Stimulated activated CD8-positive, alpha-beta memory T cell treated with anti-CD3 and anti-CD28 coated beads, Interleukin-7, amount 100 ng/mL, for 1 hour (primary cell): ENCODE measurements at places on chromosomes 2 and 18.

GRCh38 chr2:80638783-80639182 is 334.2 kb upstream of the LRRTM1 start:
- DNase-seq, result no peak

GRCh38 chr2:32745191-32745590 is 117.3 kb downstream of the TTC27 start:
- DNase-seq, result no peak

- no peak for DNase-seq
Observed at GRCh38 chr2:69601179-69601612, 42.3 kb downstream of the AAK1 start.

DNA sequence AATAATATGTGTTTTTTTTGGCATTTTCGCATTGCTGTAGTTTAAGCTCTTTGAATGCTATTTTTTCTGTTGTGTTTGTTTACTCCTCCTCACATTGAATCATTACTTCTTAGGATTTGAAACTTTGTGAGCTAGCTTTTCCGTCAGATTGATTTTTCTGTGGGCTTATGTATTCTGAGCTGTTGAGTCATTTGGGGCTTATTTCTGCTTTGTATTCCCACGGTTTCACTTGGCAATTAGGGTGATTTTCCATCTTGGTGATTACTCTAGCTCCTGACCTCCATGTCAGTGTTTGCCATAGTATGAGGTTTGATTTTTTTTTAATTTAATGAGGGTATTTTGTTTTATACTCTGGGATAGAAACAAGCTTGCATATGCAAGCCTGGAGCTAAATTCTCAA is 200.0 kb downstream of the CCDC102B start:
- no peak for DNase-seq

GRCh38 chr2:165871025-165871424 is 77.0 kb upstream of the GALNT3 start:
- DNase-seq, result no peak

DNA sequence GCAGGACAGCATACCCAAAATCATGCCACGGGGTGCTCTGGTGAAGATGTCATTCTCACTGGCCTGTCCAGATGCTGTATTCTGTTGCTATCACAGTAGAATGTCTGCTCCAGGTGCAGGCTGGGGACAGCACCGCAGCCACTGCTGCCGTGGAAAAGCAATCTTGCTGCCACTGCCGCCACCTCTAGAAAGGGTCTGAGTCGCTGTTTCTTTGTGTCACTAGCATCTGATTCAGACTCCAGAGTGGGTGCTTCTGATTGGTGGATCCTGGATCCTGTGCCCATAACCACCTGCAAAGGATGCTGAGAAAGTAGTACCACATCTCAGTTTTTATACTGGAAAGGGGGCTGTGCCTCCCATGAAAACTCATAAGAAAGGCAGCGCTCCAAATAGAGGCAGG is 45.3 kb upstream of the CTLA4 start:
- DNase-seq, result no peak

GRCh38 chr18:79422022-79422782 is 26.5 kb downstream of the NFATC1 start:
- no peak for DNase-seq

GRCh38 chr2:9984217-9984739 is 32.8 kb downstream of the GRHL1 start:
- no peak for DNase-seq

- DNase-seq, result no peak
Observed at GRCh38 chr2:118940486-118941120, 1.4 kb upstream of the MARCO start.

GRCh38 chr2:190862571-190862991 is 18.0 kb upstream of the GLS start:
- DNase-seq, result no peak

DNA sequence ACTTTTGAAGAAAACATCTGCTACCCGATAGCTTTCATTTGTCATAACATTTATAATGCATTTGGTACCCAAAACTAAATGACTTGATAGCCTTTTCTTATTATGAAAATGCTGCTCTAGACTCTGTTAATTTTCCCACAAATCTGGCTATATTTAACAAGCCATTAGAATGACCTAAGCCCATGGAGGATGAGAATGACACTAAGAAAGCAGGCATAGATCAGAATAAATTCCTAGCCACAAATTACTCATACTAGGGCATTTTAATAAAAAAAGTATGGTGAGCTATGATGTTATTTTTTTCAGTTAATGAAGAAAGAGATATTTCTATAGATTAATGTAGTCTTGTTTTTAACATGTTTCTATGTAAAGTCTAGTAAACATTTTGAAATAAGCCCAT is 1728.3 kb downstream of the SUCLG1 start:
- no peak for DNase-seq

GRCh38 chr2:149167001-149167780 is 128.7 kb downstream of the LYPD6B start:
- DNase-seq, result no peak

GRCh38 chr2:229635371-229635680 is 79.0 kb downstream of the DNER start:
- DNase-seq, result no peak

DNA sequence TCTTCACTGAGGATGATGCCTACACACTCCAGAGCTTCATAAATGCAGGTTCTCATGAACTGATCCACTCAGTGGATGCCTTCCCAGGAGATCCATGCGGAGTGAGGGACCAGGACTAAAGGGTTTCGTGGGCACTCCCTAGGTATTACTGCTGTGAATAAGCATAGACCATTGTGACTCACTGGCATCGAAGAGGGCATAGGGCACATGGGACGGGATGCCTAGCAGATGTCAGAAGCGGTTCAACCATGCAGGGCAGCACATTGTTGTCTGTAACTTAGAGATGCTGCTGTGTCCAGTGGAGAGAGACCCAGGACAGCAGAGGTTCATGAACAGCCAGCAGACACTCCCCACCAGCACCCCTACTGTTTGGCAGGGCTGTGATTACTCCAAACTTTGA is 17.2 kb downstream of the GKN2 start:
- no peak for DNase-seq

- no peak for DNase-seq
Observed at GRCh38 chr18:28511413-28511821, 334.5 kb upstream of the CDH2 start.

DNA sequence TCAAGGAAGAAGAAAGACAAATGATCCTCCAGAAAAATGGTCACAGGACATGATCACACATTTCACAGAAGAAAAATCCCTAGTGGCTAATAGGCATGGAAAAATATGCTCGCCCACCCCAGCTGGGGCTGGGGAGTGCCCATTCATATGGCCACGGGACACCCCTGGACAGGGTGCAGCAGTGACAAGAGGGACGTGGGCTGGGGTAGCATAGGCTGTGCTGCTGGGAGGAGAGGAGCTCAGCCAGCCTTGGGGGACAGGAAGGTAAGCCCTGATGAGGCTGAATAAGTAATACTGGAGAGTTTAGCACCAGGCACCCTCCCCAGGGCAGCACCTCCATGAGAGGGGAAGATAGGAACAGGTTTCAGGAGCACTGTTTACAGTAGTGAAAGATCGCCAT is 254.9 kb upstream of the HS6ST1 start:
- DNase-seq, result no peak

DNA sequence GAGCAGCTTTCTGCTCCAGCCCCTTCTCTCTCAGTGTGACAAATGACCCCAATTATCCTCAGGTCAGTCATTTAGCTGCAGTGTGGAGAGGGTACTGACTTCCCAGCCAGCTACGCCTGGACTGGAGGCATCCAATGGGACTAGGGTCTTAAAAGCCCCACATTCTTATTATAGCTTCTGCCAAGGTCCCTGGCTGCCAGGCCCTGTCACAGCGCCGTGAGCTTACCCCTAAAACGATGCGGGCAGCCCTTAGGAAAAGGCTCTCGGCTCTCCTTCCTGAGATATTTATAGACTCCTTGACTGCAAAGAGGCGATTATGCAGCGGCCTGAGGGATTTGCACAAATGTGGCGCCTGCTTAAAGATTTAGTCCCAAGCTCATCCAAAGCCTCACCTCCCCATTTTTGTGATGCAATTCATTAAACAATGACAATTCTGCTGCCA is 69.2 kb upstream of the EDAR start:
- DNase-seq, result no peak

DNA sequence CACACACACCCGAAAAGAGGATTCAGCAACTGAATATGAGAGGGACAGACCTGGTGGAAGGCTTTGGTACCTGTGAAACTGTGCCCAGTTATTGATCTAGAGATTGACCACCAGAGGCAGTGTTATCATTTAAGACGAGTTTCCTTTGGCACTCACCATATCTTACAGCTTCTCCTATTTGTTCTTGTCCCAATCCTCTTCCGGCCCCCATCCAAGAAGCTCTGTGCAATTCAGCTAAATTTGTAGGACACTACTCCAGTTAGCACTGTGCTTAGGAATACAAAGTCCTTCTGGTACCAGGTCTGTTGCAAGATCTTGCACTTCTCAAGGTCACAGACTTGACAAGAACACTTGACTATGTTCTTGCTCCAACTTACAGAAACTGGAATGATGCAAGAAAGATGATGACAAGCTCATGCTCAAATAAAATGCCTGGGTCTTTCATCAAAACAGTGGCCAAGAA is 177.7 kb downstream of the TMEM247 start:
- DNase-seq, result no peak

- DNase-seq, result no peak
Observed at GRCh38 chr2:108228537-108228936, 11.2 kb upstream of the SULT1C3 start.

DNA sequence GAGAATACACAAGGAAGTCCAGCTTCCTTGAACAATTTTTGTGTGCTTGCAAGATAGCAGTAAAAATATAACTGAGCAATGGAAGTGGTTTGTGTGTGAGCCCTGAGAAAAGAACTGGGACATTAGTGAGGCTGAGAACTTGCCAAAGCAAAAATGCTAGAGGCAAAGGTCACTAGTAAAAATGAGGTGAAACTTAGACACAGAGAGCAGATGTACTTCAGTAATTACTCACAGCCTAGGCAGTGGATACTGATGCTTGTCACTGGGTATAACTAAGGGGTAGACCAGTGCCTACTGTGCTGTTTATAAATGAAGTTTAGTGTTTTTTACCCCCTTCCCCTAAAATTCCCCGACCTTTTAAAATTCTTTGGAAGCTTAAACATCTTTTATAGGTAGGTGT is 450.1 kb downstream of the LPIN1 start:
- DNase-seq, result no peak

DNA sequence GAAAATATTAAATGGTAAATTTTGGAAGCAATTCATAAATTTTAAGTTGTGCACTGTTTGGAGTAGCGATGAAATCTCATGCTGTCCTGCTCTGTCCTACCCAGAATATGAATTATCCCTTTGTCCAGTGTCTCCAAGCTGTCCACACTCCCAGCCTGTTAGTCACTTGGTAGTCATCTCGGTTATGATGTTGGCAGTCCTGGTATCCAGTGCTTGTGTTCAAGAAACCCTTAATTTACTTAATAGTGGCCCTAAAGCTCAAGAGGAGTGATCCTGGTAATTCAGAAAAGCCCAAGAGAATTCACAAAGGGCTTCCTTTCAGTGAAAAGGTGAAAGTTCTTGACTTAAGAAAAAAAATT is 71.8 kb upstream of the STAM2 start:
- no peak for DNase-seq

DNA sequence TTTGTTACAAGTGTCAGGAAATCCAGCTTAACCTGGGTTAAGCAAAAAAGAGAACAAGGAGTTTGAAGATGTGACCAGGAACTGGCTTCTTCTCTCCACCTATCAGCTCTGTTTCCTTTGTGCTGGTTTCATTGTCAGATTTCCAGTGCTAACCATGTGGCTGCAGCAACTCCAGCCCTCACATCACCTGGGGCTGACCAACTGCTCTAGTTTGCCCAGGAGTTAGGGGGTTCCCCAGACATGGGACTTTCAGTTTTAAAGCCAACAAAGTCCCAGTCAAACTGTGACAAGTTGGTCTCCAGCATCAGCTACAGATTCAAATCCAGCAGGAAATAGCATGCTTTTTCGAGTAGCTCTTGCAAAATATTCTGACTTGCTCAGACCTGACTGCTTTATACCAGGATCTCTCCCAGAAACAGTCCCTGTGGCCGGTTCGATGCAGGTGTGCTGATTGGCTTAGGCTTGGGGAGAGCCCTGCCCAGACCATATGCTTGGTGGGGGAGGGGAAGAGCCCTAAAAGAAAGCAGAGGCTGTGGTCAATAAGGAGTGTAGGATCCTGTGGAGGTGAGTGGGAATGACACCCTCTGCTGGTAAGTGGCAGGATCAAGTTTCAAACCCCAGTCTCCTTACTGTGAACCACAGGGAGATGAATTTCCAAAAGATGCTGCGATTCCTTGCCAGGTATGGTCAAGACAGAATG is 49.5 kb downstream of the KCNE4 start:
- DNase-seq, result no peak

DNA sequence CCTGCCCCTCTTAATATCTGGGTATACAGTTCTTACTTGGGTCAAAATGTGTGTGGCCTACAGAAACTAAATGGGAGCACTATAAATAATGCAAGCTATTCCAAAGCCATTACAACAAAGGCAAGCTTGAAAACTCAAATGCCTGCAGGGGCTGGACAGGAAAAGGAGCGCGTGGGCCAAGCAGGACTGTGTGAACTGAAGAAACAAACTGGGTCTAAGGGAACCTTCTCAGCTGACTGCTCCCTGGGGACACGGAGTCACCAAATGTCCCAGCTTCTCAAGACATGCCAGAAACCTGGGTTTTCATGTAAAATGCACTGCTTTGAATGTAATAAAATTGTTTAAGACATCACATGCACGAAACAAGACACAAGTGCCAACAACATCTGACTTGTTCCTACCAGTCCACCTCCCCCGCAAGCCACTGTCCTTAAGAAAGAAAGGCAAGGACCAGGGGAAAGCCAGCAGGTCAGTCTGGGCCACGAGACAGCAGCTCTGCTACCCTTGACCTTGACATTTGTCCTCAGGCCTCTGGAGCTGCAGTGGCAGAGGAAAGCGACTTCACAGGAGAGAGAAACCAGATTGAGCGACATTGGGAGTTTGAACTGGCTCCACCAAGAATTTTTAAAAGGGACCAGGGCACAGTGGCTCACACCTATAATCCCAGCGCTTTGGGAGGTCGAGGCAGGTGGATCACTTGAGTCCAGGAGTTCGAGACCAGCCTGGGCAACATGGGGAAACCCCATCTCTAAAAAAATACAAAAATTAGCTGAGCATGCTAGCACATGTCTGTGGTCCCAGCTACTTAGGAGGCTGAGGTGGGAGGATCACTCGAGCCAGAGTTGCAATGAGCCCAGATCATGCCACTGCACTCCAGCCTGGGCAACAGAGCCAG is 89.7 kb upstream of the SH3BP4 start:
- no peak for DNase-seq

GRCh38 chr2:118711603-118712002 is 135.8 kb downstream of the EN1 start:
- no peak for DNase-seq

GRCh38 chr2:98242003-98242402 is 104.3 kb upstream of the CNGA3 start:
- no peak for DNase-seq

DNA sequence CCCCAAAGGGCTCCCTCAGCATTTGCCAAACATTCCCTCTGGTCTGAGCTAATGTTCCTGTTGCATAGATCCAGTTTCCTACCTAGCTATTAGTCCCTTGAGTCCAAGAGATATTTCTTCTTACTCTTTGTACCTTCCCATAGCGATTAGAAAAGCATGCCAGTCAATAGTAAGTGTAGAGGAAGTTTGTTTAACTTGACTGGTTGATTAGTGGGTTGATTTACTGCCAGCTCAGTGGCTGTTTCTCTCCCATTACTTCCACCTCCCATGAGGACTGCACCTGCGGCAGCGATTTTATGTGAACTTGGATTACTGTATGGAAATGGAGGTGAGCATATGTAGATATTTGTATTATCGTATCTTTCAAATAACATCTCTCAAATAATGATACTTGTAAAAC is 1748.4 kb upstream of the CELF4 start:
- no peak for DNase-seq

GRCh38 chr2:31322371-31322770 is 88.4 kb downstream of the EHD3 start:
- DNase-seq, result no peak

- DNase-seq, result no peak
Observed at GRCh38 chr18:36693931-36694620, 134.7 kb downstream of the TPGS2 start.
